ENCODE measurements at places on chromosomes 6 and 20.
A peak's percentile ranks its signal among the peaks of the same experiment; 100 is the strongest.

GRCh38 chr6:26329763-26330511 is 35.1 kb upstream of the BTN3A2 start:
- DNase-seq = peak; percentile 44

DNA sequence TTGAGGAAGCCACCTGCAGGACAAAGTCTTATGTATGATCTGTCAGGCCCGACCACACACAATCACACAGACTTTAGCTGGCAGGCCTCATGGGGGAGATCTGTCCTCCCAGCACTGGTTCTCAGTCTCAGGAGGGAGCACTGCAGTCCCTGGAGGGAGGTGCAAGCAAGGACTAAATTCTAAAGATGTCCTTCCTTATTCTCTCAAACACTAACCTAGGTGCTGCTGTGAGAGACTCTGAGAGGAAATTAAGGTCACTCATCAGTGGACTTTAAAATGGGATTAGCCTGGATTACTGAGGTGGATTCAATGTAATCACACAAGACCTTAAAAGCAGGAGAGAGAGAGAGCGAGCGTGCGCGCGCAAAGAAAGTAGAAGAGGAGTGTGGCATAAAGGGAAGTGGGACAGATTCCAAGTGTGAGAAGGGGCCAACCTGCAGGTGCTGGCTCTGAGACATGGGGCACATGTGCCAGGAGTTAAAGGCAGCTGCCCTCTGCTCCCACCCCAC is 14.3 kb downstream of the GLO1 start:
- DNase-seq = no peak

- no peak for DNase-seq
Observed at GRCh38 chr20:53463101-53463972, 130.3 kb downstream of the ZNF217 start.

DNA sequence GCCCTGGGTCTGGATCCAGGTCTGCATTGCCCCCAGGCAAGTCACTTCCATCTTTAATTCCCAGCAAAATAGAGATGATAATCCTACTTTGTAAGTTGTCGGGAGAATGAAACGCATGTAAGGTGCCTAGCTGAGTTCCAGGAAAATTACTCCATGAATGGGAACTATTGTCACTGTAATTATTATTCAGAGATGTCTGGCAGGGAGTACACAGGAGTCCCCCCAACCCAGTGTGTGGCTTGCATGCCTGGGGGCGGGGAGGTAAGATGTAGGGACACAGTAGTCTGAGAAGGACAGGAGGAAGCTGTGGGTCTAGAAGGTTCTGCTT is 85.4 kb downstream of the CD40 start:
- no peak for DNase-seq

DNA sequence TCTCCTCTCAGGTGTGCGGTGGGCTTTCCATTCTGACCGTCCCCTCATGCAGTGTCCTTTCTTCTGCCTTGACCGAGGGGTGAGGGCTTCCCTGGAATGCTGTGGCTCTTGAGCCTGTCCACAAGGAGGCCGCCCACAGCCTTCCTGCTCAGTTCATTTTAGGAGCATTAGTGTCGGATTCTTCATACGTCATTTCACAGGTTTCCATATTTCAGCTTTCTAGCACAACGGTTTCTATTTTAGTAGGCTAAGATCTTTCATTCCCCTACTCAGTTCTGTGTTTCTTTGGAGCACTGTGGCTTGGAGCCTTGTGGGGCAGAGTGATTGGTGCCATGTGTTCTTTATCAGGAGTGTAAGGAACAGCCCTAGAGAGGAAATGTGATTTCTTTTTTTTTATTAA is 5.5 kb downstream of the PPP1R3G start:
- no peak for DNase-seq

All from SK-N-DZ (cell line).